ENCODE measurements at places on chromosomes 4 and X. TPM values are rescaled to one million over a fixed set of nuclear protein-coding genes. Genes with fewer than 3 reads are reported as not detected.
A peak's percentile ranks its signal among the peaks of the same experiment; 100 is the strongest.

The FOXO4 gene
- polyA plus RNA-seq: 13.1 TPM

The CCDC120 gene
- polyA plus RNA-seq: 5.2 TPM

GRCh38 chr4:115042496-115042895 is 70.9 kb downstream of the NDST4 start:
- no peak for DNase-seq
- H3K4me1 ChIP-seq: no peaks in the 10 kb centered on the region
- no peaks in the 10 kb centered on the region for H3K36me3 ChIP-seq
- H3K27me3 ChIP-seq: no peaks in the 10 kb centered on the region
- H3K4me3 ChIP-seq: no peak overlapping the region

The GSX2 gene
- not detected for polyA plus RNA-seq

The SEPSECS gene
- polyA plus RNA-seq: 7.3 TPM

GRCh38 chr4:95209927-95210326 is 338.8 kb downstream of the UNC5C start:
- no peaks in the 10 kb centered on the region for H3K4me1 ChIP-seq
- DNase-seq: peak; percentile 34
- no peak overlapping the region for H3K27ac ChIP-seq
- H3K36me3 ChIP-seq: peaks cover 3% of the 10 kb centered on the region

The CT55 gene
- polyA plus RNA-seq: not detected

The CLTRN gene
- 129 TPM for polyA plus RNA-seq

DNA sequence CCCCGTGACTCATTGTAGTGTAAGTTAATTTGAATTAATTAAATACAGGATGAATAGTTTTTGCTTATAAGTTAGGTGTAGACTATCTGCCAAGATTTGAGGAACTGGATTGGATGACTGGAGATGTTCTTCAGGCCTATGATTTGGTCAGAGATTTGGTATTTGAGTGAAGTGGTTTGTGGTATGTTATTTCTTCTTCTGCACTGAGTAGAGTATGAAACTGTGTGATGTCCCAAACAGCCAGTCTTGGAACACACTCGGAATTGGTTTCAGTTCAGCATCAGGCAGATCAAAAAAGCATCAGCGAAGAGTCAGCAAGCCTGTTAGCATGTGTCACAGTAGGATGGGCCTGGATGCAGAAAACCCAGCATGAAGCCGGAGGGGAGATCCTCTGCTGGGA is 294.1 kb downstream of the ARHGAP10 start:
- no peak for DNase-seq
- no peaks in the 10 kb centered on the region for H3K36me3 ChIP-seq

DNA sequence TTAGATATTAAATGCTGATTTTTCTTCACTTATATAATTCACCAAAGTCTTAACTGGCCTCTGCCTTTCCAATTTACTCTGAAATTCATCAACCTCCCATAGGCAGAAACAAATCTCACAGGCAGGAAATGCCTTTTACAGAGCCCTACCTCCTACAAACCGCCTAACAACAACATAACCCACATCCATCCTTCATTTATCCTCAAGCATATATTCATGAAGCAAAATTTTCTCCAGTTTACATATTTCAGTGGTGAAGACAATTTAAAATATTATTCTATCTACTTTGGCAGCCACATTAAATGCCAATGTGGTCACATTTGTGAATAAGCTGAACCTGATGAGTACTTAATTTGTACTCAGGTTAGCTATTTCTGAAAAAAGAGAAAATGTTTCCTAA is 30.3 kb downstream of the SEPSECS start:
- no peak overlapping the region for H3K27ac ChIP-seq
- H3K4me3 ChIP-seq: no peak overlapping the region
- H3K36me3 ChIP-seq: no peaks in the 10 kb centered on the region
- DNase-seq: no peak

- no peak overlapping the region for H3K4me3 ChIP-seq
- H3K4me1 ChIP-seq: no peaks in the 10 kb centered on the region
- DNase-seq: no peak
- H3K36me3 ChIP-seq: no peaks in the 10 kb centered on the region
- no peak overlapping the region for H3K27ac ChIP-seq
Observed at GRCh38 chr4:8740666-8741395, 130.8 kb downstream of the HMX1 start.

DNA sequence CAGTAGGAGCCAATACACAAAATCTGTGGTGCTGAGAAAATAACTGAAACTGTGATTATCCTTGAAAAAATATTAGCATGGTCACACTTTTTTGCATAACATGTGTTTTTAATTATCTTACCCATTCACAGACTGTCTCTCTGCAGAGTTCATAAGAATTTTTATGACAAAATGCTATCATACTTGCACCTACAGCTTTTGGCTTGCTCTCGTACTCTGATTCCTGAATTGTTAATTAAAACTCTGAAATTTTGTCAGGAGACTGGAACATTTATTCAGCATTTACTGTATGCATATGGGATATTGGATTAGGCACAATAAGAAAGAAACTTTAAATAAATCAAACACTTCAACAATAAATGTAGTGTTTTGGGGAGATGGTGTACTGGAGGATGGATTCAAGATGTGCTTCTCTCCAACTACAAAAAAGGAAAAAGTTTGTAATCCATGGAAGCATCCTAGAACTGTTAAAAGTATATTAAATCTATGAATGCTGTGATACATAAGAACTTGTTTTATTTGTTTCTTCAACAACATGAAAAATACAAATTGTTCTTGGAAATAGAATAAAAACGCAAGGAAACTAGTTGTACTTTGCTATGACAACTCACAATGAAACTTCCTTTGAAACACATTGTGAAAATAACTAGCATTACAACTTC is 260.5 kb downstream of the SPATA18 start:
- H3K27ac ChIP-seq: no peak overlapping the region
- no peak overlapping the region for H3K4me3 ChIP-seq
- no peaks in the 10 kb centered on the region for H3K27me3 ChIP-seq
- no peaks in the 10 kb centered on the region for H3K4me1 ChIP-seq
- no peak for DNase-seq
- no peaks in the 10 kb centered on the region for H3K36me3 ChIP-seq

DNA sequence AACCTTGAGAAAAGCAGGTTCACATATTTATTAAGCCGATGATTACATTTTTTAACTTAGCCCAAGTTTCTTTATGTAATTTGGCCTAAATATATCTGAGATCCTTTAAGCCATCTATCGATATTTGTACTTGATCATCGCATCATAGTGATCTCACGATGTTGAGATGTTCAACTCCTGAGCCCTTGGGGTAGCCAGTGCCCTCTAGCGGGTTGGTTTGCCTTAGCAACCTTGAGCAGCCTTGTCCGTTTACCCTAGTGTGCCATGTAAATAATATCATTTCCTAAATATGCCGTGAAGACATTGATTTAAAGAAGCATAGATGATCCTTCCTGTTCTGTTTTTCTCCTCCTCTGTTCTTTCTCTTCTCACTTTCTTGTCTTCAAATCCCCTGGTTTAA is 432.2 kb downstream of the RPA4 start:
- H3K36me3 ChIP-seq: no peaks in the 10 kb centered on the region
- no peaks in the 10 kb centered on the region for H3K4me1 ChIP-seq
- DNase-seq: no peak
- H3K27me3 ChIP-seq: no peaks in the 10 kb centered on the region
- no peak overlapping the region for H3K27ac ChIP-seq

The MGAT4D gene
- not detected for polyA plus RNA-seq

- no peaks in the 10 kb centered on the region for H3K4me1 ChIP-seq
- H3K36me3 ChIP-seq: no peaks in the 10 kb centered on the region
- no peak overlapping the region for H3K27ac ChIP-seq
- DNase-seq: no peak
Observed at GRCh38 chr4:112085156-112086035, 59.9 kb upstream of the FAM241A start.

The CNGA1 gene
- polyA plus RNA-seq: 3.7 TPM

GRCh38 chr4:1030031-1030430 is 18.6 kb downstream of the FGFRL1 start:
- peaks cover 4% of the 10 kb centered on the region for H3K4me1 ChIP-seq
- no peak overlapping the region for H3K4me3 ChIP-seq
- DNase-seq: peak; percentile 75
- H3K36me3 ChIP-seq: peaks cover 9% of the 10 kb centered on the region
- no peak overlapping the region for H3K27ac ChIP-seq
- H3K27me3 ChIP-seq: no peaks in the 10 kb centered on the region

The MTMR8 gene
- polyA plus RNA-seq: 1.3 TPM

GRCh38 chr4:41327770-41328169 is 71.0 kb downstream of the UCHL1 start:
- H3K4me3 ChIP-seq: no peak overlapping the region
- no peak overlapping the region for H3K27ac ChIP-seq

GRCh38 chr4:47531241-47531953 is 46.3 kb downstream of the ATP10D start:
- no peak overlapping the region for H3K27ac ChIP-seq
- no peak overlapping the region for H3K4me3 ChIP-seq
- no peak for DNase-seq
- no peaks in the 10 kb centered on the region for H3K27me3 ChIP-seq
- peaks cover 6% of the 10 kb centered on the region for H3K36me3 ChIP-seq
- H3K4me1 ChIP-seq: peaks cover 8% of the 10 kb centered on the region

- DNase-seq: no peak
- no peaks in the 10 kb centered on the region for H3K27me3 ChIP-seq
- no peaks in the 10 kb centered on the region for H3K4me1 ChIP-seq
- H3K27ac ChIP-seq: no peak overlapping the region
- no peak overlapping the region for H3K4me3 ChIP-seq
Observed at GRCh38 chr4:142307857-142308256, 538.2 kb downstream of the INPP4B start.

DNA sequence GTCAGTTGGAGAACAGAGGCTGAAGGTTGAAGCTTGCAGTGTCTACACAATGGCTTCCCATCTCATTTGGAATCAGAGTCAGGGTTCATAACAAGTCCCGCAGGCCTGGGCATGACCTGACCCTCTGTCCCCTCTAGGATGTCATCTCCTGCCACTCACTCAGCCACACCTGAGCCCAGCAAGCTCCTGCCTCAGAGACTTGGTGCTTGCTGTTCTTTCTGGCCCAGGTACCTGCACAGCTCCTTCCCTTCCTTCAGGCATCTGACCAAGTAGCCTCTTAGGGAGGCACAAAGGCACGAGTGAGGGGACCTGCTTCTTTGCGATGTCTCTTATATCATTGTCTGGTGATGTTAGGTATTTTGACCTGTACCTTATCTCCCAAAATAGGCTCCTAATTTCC is 9.0 kb downstream of the ZBTB49 start:
- no peaks in the 10 kb centered on the region for H3K27me3 ChIP-seq
- H3K27ac ChIP-seq: no peak overlapping the region
- no peaks in the 10 kb centered on the region for H3K4me1 ChIP-seq

The CT45A3 gene
- polyA plus RNA-seq: not detected

The SMIM31 gene
- not detected for polyA plus RNA-seq

- H3K4me3 ChIP-seq: no peak overlapping the region
- H3K27ac ChIP-seq: no peak overlapping the region
- peaks cover 2% of the 10 kb centered on the region for H3K27me3 ChIP-seq
- DNase-seq: no peak
- peaks cover 3% of the 10 kb centered on the region for H3K4me1 ChIP-seq
- no peaks in the 10 kb centered on the region for H3K36me3 ChIP-seq
Observed at GRCh38 chrX:16981209-16981608, 34.8 kb downstream of the REPS2 start.

The DCAF12L2 gene
- polyA plus RNA-seq: 0.28 TPM

- H3K27ac ChIP-seq: no peak overlapping the region
- H3K27me3 ChIP-seq: peaks cover 12% of the 10 kb centered on the region
- H3K4me1 ChIP-seq: no peaks in the 10 kb centered on the region
- no peak overlapping the region for H3K4me3 ChIP-seq
- DNase-seq: peak; percentile 9
- H3K36me3 ChIP-seq: no peaks in the 10 kb centered on the region
Observed at GRCh38 chrX:15988661-15989603, 134.3 kb upstream of the AP1S2 start.

DNA sequence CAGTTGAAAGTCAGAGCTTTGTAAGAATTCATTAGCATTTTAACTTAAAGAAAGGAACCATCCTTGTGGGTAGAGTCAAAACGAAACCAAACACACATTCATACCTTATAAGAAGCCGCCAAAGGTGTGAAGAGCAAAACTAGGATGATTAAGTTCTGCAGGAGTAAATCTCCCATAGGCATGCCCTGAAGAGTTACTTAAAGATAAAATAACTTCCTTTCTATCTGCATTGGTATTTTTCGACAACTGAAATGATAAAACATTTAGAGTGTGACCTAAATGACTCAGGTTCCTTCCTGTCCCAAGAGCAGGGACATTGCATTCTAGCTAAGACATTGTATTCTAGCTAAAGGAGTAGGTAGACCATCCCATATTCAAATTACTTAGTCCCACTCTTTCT is 75.3 kb downstream of the BCOR start:
- H3K27me3 ChIP-seq: no peaks in the 10 kb centered on the region
- no peak overlapping the region for H3K27ac ChIP-seq
- no peak overlapping the region for H3K4me3 ChIP-seq
- DNase-seq: no peak
- H3K4me1 ChIP-seq: no peaks in the 10 kb centered on the region

GRCh38 chr4:74331252-74331651 is 23.0 kb downstream of the EPGN start:
- no peak overlapping the region for H3K4me3 ChIP-seq
- DNase-seq: no peak
- H3K4me1 ChIP-seq: no peaks in the 10 kb centered on the region
- H3K27ac ChIP-seq: no peak overlapping the region

The C4orf50 gene
- polyA plus RNA-seq: not detected

GRCh38 chr4:16672421-16672820 is 226.0 kb downstream of the LDB2 start:
- no peak overlapping the region for H3K27ac ChIP-seq
- DNase-seq: no peak
- H3K27me3 ChIP-seq: no peaks in the 10 kb centered on the region
- H3K36me3 ChIP-seq: no peaks in the 10 kb centered on the region
- no peaks in the 10 kb centered on the region for H3K4me1 ChIP-seq

GRCh38 chr4:138555108-138555507 is 313.0 kb upstream of the SLC7A11 start:
- no peaks in the 10 kb centered on the region for H3K36me3 ChIP-seq
- H3K4me3 ChIP-seq: no peak overlapping the region
- no peaks in the 10 kb centered on the region for H3K4me1 ChIP-seq
- no peak for DNase-seq

GRCh38 chr4:7074426-7074825 is 6.6 kb upstream of the GRPEL1 start:
- H3K4me3 ChIP-seq: no peak overlapping the region
- no peaks in the 10 kb centered on the region for H3K27me3 ChIP-seq
- H3K27ac ChIP-seq: no peak overlapping the region
- H3K4me1 ChIP-seq: peaks cover 3% of the 10 kb centered on the region

The NUDT9 gene
- polyA plus RNA-seq: 49.5 TPM

DNA sequence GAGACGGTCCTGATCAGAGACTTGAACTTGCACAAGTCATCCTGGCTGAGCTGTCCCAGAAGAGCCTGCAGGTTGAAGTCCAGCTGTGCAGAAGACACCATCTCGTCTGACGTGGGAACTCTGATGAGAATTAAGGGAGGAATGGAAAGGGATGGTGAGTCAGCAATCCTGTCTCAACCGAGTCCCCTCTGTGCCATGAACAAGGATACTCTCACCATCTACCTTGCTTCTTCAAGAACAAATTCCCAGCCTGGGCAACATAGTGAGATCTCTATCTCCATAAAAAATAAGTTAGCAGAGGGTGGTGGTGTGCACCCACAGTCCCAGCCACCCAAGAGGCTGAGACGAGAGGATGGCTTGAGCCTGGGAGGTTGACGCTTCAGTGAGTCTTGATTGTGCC is at the start of gene NLRP2B:
TSS of gene NLRP2B (minus strand) at position 101 of the 400 bp plus-strand sequence.
- no peaks in the 10 kb centered on the region for H3K27me3 ChIP-seq
- no peak within 1 kb of the TSS for H3K27ac ChIP-seq
- no peaks in the 10 kb centered on the region for H3K36me3 ChIP-seq
- H3K4me1 ChIP-seq: no peaks in the 10 kb centered on the region
- no peak within 1 kb of the TSS for H3K4me3 ChIP-seq
